ENCODE measurements at places on chromosomes 7 and 10.

- no peak for DNase-seq
Observed at GRCh38 chr7:121985476-121986030, 112.6 kb downstream of the PTPRZ1 start.

- DNase-seq, result no peak
Observed at GRCh38 chr10:95408148-95408960, 117.6 kb upstream of the PDLIM1 start.

DNA sequence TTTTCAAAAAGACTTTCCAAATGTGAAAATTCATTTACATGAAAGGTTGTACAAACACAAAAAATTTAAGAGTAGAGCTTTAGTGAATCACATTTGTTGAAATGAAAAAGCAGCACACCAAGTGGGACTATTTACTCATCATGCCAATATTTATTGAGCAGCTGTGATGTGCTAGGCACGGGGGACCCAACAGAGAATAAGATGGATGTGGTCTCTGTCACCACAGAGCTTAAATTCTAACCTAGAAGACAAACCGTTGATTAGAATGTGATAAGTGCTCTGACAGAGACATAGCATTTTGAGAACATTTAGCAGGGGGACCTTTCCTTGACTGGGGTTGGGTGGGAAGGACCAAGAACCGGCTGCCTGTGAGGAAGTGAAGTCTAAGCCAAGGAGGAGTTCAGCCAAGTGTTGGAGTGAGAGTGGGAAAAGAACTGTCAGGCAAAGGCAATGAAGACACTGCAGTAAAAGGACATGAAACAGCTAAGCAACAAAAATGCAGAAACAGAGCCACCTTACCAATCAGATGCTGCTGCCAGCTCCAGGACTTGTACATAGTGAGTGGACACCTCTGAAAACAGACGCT, 19.1 kb downstream of the ADAM12 start:
- DNase-seq, result no peak

- DNase-seq, result no peak
Observed at GRCh38 chr7:36204929-36205635, 52.0 kb downstream of the EEPD1 start.

Data from DMS53 (cell line).